ENCODE measurements at places on chromosomes 2 and 18.

GRCh38 chr2:109216332-109216731, 87.3 kb downstream of the SH3RF3 start:
- peak; percentile 51 for DNase-seq

GRCh38 chr2:36356990-36357846, 1.6 kb downstream of the CRIM1 start:
- no peak for DNase-seq

- DNase-seq: no peak
Measured at GRCh38 chr2:229419158-229419557, 148.1 kb upstream of the PID1 start.

- DNase-seq: no peak
Measured at GRCh38 chr18:3648200-3648599, 198.2 kb downstream of the TGIF1 start.

GRCh38 chr2:237336131-237336530, 77.8 kb downstream of the COL6A3 start:
- peak; percentile 53 for DNase-seq

DNA sequence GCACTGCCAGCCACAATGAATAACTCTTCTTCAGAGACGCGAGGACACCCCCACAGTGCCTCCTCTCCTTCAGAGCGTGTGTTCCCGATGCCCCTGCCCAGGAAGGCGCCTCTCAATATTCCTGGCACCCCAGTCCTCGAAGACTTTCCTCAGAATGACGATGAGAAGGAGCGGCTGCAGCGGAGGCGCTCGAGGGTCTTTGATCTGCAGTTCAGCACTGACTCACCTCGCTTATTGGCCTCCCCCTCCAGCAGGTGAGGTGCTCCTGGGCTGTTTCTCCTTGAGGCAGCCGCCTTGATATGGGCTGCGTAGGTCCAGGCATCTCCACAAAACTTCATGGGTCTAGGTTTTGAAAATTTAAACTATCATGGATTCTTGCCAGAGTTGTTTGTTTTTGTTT, 6.1 kb downstream of the NCAPH start:
- no peak for DNase-seq

DNA sequence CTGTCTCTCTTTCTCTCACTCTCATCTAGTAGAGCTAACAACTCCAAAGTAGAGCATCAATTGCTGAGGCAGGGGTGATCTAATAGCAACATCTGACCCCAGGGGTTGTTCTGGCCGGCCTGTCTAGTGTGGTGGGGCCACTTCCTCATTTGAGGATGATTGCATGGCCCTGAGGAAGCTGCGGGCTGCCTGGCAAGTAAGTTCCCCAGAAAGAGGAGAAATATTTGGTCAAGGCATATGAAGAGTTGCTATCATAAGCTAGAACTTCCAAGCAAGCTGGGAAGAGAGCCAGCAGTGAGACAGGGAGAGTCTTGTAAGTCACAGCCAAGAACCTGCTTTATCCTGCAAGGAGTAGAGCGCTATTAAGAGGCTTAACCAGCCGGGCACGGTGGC, 50.8 kb upstream of the TMEM87B start:
- DNase-seq: peak; percentile 67

GRCh38 chr18:56649996-56650395, 1.2 kb upstream of the WDR7 start:
- no peak for DNase-seq

- no peak for DNase-seq
Measured at GRCh38 chr2:223586261-223586660, 15.9 kb downstream of the SCG2 start.

GRCh38 chr2:190882856-190883582, 2.4 kb downstream of the GLS start:
- no peak for DNase-seq

DNA sequence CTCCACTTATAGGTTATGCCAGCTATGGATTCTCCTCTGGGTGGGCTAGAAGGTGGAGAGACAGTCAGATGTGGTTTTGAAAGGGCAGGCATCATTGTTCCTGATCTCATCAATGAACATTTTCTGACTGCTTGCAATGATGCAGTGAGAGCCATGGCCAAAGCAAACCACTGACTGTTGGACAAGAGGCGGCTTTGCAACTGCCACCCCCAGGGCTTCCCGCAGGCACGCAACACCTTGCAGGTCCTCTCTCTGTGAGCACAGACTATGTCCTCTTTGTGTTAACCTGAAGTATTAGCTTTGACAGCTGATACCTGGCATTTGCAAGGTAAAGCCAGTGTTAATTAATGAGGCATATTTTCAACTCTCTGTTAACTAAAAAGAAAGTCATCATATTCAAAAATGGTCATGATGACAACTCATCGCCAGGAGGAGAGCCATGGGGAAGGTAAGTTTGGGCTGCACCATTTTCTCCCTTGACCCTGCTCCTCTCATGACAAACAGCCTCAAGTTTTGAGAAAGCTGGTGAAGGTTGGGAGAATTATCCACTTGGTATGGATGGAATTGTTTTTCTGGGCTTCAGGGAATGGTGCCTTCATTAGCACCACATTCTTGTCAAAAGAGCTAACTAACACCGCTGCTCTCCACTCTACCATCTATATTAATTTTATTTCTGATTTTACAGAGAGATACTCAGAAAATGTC, 14.9 kb upstream of the FAM124B start:
- no peak for DNase-seq

- no peak for DNase-seq
Measured at GRCh38 chr18:51716277-51716676, 518.8 kb upstream of the MEX3C start.

GRCh38 chr2:99640635-99641151, 150.9 kb upstream of the REV1 start:
- DNase-seq: no peak

DNA sequence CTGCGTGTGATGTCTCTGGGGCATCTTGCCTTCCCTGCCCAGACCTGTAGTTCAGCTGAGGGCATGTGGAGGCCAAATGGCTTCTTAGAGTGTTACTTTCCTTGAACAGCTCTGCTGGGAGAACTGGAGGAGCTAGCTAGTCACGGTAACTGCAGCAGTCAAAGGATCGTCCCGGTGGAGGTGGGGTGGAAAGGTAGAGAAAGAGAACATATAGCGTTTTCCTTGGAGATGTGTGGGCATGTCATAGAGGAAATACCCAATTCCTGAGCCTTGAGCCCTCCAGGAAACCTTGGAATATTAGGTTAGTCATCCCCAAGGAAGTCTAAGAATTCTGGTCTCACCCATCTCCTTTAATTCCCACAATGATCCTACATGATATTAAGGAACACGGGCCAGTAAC, 33.5 kb upstream of the IL37 start:
- DNase-seq: no peak

- DNase-seq: no peak
Measured at GRCh38 chr2:159788253-159788652, 9.8 kb downstream of the CD302 start.

- no peak for DNase-seq
Measured at GRCh38 chr2:175750195-175750594, 251.9 kb downstream of the LNPK start.

DNA sequence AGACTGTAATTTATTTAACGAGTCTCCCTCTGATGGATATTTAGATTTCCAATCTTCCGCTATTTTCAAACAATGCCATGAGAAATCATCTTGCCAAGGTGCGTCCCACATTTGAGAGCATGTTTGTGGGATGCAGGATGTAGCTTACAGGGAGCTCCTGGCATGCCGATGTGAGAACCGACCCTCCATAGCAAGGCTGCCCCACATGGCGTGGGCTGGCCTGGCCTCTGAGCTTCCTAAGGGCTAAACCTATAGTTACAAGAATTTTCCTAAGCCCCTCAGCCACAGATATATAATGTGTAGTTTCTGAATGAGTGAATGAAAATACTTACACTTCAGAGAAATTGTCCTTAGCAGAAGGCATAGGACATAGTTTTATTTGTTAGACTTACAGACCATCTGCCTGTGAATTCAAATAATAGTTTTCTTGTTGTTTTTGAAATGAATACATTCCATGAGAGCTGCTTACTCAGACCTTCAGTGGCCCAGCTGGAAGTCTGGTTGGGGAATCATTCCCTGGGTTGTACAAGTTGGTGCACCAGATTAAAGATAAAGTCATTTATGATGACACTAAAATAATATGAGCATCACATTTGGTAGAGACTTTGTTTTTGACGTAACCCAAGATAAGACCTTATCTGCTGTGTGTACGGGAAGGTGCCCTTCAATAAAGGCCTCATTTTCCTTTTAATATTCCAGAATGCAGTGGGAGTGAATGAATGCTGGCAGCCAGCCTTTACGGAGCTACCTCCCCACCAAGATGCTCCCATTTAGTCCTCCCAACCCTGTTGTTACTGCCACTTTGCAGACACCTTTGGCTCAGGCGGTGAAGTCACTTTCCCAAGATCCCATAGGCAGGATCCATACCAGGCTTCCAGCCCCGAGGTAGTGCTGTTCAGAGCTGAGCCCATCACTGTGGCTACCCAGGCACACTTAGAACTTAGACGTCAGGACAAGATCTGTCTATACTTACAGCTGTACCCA, 107.1 kb downstream of the GLI2 start:
- DNase-seq: no peak

DNA sequence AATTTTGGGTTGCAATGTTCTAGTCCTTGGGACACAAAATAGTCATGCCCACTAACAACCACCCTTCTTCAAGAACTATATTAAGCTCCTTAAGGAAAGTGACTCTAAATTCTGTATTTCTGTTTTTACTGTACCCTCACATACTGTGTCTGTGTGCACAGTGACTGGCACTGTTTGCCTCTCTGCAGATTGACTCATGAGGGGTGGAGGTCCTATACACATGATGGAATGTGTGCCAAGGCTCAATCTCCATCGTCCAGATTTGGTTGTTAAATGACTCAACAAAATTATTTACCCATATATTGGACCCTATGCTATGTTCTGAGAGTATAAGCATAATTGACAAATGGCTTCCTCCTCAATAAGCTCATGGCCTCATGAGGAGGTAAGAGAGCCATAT, 126.6 kb upstream of the CWC22 start:
- DNase-seq: no peak

GRCh38 chr2:167857416-167857815, 390.0 kb downstream of the STK39 start:
- DNase-seq: no peak

DNA sequence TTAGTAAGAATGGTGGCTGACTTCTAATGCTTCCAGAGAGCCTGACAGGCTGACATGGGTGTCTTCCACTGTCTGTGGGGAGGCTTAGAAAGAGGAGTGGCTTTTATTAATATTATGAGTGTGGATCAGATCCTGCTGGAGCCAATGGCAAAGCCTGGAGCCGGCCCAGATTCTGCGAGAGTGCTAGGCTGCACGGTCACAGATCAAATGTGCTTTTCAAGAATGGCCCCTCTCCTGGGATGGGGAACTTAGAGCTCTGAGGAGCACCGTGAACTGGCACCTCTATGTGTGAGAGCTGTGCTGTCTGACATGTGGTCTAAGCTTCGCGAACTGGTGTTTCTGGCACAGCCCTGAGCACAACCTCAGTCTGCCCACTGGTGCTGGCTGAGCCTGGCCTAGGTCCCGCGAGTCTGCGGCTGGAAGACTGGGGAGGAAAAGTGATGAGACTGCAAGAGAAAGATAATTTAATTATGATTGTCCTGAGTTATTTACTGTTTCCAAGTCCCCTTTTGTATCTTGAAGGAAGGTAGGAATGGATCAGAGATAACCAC, 70.4 kb downstream of the ASAP2 start:
- DNase-seq: no peak

DNA sequence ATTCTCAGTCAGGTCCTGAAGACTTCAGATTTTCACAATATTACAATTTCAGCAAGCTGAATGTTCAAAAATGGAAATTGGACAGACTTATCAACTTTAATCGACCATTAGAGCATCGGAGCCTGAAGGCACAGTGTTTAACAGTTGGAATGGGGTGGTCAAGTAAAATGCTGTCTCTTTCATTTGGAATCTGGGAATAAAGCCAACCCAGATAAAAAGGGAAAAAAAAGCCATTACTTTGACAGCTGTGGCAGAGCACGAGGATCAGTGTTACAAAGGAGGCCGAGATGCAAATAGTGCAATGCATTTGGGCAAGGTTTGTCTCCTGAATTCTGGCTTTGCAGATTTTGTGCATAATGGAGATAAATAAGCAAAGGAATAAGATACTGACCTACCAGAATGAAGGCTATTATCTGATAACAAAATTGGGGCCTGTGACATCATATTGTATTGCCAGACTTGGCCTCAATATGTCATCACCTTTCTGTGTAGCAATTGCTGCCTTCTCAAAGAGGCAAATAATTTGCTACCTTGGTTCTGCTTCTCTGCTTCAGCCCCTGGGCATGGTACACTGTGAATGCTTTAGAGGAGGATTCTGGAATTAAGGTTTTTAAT, 277.5 kb upstream of the KLHL29 start:
- DNase-seq: no peak

- no peak for DNase-seq
Measured at GRCh38 chr2:102256276-102256675, 55.1 kb upstream of the IL1RL1 start.

- DNase-seq: no peak
Measured at GRCh38 chr2:149394864-149395263, 64.5 kb downstream of the LYPD6 start.

DNA sequence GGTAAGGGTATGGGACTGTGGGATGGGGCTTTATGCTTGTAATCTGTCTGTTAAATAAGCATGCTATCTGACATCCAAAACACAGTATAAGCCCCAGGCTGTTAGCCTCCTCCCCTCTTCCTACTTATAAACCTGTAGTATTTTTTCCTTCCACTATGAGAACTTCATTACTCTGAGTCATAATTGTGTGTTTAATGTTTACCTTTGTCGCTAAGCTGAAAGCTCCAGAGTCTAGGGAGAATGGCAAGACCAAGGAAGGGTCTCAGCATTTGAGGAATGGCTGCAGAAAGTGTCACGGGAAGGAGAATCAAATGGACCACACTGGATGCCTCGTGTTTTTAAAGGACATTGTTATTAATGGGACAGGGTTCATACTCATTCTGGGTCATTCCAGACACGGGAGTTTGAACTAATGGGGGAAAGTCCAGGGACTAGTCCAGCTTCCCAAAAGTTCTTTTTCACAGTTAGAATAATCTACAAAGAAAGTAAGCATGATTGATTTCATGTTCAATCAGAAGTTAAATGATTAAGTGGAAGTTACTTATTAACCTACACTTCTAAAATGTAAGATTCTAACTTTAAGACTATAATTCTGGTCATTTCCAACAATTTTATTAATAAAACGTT, 292.2 kb downstream of the AFF3 start:
- no peak for DNase-seq

DNA sequence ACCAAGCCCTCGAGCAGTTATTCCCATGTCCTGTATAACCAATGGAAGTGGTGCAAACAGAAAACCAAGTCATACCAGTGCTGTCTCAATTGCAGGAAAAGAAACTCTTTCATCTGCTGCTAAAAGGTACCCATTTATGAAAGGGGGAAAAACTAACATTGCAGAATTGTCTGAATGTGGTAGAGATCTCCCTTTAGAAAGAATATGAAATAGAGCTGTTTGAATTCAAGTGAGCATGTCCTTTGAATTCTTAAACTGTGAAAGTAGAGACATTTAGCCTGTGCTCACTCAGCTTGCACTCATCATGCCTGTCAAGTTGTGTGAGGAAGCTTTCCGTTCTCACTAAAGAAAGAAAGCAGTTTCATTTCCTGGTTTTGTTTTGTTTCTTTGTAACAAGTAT, 87.4 kb downstream of the EML4 start:
- no peak for DNase-seq

- DNase-seq: no peak
Measured at GRCh38 chr2:60868589-60869273, 12.6 kb upstream of the REL start.

- no peak for DNase-seq
Measured at GRCh38 chr2:65681503-65681902, 249.1 kb upstream of the SPRED2 start.

Measured in right atrium auricular region (tissue), 2 donors.